ENCODE measurements at places on chromosomes 4 and X.

- no peak for DNase-seq
Measured at GRCh38 chrX:85012098-85012497, 8.4 kb downstream of the APOOL start.

- no peak for DNase-seq
Measured at GRCh38 chrX:33855251-33855650, 276.9 kb downstream of the FAM47A start.

GRCh38 chrX:3286196-3286945, 60.1 kb downstream of the MXRA5 start:
- DNase-seq = no peak

DNA sequence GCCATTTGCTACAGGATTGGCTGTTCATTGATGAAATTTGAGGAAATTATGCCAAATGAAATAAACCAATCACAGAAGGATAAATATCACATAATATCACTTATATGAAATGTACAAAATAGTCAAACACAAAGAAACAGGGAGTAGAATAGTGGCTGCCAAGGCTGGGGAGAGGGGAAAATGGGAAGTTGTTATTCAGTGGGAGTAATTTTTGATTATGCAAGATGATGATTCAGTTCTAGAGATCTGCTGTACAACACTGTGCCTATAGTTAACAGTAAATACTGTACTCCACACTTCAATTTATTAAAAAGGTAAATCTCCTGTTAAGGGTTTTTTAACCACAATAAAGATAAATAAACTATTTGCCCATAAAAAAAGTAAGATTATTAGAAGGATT, 101.1 kb downstream of the TMA16 start:
- DNase-seq = no peak

DNA sequence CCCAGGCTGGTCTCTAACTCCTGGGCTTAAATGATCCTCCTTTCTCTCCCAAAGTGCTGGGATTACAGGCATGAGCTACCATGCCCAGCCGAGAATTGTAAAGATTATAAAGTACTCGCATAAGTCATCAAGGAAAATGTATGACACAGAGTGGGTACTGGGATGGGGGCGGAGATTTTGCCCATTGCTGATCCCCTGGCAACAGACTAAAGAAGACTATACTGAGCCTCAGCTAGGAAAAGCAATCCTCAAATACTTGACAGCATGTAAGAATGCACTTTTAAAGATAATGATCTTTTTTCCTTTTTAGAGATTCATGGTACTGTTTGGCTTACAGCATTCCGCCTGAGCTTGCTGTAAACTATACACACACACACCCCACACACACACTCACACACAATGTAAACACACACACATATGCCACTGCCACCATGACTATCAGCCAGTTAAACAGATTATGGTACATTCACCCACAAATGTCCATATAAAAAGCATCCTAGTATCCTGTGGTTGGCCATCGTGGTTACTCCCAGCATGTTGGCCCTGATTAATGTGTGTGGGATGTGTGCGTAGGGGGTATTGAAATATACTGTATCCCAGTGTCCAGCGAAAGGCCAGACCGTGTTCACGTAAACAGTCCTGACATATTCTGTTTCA, 113.0 kb downstream of the AMELX start:
- DNase-seq = no peak

DNA sequence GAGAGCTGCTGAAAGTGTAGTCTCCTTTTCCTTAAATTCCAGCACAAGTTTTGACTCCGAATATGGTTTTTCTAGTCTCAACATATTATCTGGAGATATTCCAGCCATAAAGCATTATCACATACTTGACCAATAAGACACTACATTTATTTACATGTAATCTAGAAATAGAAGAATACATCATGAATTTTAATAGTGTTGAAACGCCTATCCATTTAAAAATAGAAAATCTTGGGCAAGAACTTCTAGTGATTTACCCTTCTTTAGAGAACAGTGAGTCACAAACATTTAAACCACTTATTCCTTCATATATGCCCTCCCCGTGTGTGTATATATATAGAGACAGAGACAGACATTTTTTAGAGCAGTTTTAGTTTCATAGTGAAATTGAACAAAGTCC, 161.5 kb downstream of the SOWAHB start:
- no peak for DNase-seq

DNA sequence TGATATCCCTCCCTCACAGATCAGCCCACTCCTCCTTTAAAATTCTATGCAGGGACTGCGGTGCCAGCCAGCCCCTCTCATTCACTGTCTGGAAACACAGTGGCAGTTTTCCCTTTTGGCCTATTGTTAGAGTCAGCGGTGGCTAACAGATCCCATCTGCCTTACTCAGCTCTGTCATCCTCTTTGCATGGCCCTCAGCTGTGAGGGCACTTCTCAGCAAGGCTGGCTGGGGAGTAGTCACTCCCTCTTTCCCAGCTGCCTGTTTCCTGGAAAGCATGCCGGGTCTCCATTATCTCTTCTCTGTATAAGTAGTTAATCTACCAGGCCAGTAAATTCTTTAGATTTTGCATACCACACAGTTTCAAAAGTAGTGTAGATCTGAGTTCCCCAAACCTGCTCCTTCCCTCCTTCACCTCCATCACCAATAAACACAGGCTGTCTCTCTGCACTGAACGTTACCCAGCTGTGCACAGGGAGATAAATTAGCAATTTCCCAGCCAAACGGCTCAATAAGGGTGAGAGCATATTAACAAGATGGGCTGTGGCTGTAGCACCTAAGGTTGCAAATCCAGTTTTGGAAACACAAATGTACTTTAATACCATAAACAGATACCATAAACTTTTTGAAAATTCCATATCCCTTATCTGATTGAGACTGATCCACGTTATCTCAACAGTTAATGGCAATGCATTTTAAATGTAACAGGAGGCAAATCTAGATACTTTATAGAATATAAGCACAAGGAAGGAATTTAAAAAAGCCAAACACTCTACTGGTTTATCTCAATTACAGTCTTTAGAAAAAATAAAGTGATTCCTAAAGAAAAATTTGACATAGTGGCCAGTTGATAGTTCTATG, 229.3 kb downstream of the ANKRD50 start:
- DNase-seq = peak; percentile 2

DNA sequence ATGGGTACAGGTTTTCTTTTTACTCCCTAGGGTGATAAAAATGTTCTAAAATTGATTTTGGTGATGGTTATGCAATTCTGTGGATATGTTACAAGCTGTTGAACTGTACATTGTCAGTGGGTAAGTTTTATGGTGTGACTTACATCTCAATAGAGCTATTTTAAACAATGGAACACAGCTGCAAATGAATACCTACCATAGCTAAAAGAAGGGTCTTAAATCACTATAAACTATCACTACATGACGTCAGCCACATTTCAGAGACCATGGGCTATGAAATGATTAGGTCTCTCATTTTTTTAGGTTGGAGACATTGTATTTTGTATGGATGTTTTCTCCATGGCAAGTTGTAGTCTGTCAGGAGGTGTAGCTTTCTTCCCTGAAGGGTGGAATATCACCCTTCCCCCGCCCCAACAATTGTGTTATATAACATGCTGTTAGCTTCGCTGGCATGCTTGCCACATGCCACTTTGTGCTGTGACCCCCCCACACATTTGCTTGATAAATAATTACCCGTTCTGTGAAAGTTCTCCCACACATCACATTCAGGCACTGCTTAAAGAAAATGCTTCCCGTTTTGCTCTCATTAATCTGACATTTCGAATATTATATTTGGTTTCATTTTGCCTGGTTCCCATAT, 159.7 kb downstream of the ARHGAP10 start:
- no peak for DNase-seq

DNA sequence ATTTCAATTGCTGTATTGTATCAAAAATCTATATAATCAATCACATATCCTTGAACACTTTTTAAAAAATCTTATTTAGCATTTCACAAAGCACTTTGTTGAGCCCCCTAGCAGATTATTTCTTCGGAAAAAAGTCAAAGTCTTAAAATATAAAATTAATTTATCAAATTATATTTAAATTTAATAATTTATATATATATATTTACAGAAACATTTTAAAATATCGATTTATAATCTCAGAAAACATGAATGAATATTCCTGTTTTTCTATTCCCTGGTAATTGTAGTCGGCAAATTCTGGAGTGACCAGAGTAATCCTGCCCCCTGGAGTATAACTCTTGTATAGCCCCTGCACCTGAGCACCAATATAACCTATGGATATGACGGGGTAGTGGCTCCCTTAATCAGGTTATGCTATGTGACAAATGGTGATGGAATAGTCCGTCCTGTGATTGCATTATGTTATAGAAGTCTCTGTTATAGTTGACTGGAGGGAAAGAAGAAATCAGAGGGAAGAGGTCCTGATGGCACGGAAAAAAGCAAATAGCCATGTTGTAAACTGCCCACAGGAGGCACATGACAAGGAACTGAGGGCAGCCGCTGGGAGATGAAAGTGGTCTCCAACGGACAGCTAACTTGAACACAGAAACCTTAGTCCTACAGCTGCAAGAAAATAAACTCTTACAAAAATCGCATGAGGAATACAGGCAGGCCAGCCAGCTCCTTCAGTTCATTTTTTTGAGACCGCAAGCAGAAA, 1092.3 kb downstream of the ARAP2 start:
- DNase-seq = peak; percentile 5

GRCh38 chr4:52014903-52015302, 5.3 kb downstream of the LRRC66 start:
- DNase-seq = no peak

GRCh38 chr4:102116121-102116520, 229.2 kb downstream of the SLC39A8 start:
- DNase-seq = no peak

GRCh38 chrX:49878128-49878833, 1.0 kb upstream of the USP27X start:
- DNase-seq = no peak

DNA sequence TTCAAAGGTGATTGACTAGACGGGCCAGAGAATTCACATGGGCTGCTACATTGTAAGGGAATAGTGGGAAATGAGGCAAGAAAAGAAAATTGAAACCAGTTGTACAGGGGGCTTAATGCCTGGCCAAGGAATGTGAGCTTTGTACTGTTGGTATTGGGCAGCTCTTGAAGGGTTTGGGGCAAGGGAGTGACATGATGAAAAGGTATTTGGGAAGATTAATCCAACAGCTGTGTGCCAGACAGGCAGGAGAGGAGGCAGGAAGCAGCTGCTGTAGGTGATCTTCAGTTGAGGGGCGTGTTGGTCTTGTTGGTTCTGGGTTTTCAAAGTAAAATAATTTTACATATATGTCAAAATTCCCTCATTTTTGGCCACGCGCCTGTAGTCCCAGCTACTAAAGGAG, 384.5 kb upstream of the TENM3 start:
- DNase-seq = no peak

DNA sequence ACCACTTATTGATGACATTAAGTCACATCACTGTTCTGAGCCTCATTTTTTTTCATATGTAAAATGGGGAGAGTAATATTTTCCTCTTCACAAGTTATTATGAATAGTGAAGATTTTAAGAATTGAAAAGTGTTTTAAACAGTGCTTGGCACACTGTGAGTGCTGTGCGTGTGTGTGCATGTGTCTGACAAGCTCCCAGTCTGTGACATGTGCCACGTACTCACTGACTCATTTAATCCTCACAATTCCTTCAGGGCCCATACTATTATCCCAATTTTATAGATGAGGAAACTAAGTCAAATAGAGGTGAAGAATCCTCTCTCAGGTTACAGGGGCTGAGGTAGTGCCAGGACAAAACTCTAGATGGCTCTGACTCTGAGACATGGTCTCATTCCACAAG, 114.1 kb upstream of the NWD2 start:
- no peak for DNase-seq

DNA sequence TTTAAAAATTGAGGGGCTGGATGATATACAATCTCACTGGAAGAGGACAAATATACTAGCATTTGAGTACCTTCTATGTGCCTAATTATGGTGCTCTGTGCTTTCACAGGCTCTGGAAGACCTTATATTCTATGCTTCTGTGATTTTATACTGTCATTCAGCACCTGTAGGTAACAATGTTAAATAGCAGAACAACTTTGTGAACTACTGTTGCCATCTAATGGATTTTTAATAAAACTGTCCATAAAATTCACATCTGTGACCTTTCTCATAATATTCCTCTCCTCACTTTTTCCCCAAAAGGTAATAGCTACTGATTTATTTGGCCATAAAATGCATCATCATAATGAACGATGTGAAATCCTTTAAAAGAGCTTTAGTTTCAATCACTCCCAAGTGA, 21.9 kb downstream of the POU3F4 start:
- no peak for DNase-seq

GRCh38 chrX:47187106-47187677, 6.4 kb upstream of the UBA1 start:
- no peak for DNase-seq

DNA sequence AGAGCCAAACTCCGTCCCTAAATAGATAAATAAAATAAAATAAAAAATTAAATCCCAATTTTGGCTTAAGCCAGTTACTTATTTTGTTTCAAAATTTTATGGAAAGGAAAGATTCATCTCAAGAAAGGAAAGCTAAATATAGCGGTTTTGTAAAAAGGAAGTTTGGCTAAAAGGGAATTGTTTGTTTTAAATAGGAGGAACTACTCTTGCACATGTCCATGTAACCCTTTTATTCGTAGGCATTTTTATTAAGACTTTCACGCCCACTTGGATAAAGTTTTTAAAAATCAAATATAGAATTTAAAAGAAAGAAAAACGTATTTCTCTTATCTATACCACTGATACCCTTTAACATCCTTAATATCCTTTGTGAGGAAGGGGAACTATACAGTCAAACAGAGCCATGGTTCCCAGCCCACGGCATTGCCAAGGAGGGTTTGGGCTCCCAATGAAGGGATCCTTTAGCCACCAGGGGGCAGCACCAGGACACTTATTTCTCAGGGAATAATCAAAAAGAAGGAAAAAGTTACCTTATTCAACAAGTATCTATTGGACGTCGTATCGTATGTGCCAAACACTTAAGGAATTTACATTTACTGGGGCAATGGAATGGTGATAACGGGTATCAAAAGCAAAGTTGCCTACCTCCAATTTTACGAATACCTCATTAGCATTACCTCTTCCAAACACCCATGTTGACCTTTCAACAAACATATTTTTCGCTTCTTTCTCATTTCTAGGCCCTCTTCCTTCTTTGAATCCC, 27.7 kb downstream of the CDKN2AIP start:
- peak; percentile 24 for DNase-seq

DNA sequence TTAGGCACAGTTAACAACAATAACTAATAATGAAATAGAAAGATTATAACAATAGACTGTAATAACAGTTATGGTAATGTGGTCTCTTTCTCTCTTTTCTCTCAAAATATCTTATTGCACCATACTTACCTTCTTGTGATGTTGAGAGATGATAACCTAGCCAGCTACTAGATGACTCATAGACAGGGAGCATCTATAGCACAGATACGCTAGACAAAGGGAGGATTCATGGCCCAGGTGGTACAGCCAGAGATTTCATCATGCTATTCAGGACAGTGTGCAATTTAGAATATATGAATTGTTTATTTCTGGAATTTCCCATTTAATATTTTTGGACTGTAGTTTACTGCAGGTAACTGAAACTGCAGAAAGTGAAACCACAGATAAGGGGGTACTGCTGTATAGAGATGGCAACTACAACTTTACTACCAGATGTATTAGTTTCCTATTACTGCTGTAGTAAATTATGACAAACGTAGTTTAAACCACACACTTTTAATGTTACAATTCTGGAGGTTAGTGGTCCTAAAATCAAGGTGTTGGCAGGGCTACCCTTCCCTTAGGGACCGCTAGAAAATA, 41.8 kb upstream of the MAGED1 start:
- no peak for DNase-seq
